ENCODE measurements at places on chromosomes 13 and 19.

GRCh38 chr13:70890289-70890688 lies 782.0 kb upstream of the KLHL1 start:
- no peak for DNase-seq

DNA sequence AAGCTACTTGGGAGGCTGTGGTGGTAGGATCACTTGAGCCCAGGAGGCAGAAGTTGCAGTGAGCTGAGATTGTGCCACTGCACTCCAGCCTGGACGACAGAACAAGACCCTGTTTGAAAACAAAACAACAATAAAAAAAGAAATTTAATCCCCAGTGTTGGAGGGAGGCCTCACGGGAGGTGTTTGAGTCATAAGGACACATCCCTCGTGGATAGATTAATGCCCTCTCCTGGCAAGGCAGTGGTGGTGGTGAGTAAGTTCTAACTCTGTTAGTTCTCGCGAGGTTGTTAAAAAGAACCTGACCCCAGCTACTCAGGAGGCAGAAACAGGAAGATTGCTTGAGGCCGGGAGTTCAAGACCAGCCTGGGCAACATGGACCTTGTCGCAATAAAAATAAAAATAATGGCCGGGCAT lies 27.6 kb upstream of the SIN3B start:
- no peak for DNase-seq

- DNase-seq, result no peak
Measured at GRCh38 chr19:23554548-23554947, 132.5 kb downstream of the ZNF675 start.

- DNase-seq, result no peak
Measured at GRCh38 chr13:29493796-29494195, 101.7 kb downstream of the SLC7A1 start.

DNA sequence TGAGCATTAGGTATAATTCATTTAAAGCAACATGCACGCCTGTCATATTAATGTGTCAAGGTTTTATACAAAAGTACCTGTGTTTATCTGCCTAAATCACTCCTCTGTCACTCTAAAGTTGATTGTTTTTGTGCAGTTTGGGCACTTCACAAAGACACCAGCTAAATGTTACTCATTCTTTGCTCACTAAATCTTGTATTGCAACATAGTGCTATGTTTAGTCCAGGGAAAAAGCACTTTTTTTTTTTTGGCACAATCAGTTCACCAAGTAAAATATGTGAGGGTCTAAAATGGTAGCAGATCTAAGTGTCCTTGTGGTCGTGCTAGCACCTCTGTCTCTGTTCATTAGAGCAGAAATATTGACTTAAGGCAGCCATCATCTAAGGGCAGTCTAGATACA lies 2526.7 kb upstream of the PCDH20 start:
- DNase-seq, result no peak
